ENCODE measurements at places on chromosomes 7 and 10.

DNA sequence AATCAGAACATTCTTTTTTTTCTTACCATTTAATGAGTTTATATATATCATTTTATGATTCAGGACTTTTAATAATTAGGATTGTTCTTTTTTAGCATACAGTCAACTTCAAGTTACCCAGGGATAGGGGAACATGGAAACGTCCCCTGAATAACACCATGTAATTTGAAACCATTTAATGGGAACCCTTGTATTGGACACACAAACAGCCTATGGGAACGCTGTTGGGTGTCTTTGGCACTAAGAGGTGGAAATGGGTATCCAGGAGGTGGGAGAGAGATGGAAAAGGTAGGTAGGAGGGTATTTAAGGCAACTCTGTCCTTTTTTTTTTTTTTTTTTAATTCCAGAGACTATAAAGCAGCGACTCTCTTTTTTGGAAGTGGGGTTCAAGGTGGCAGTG, 2.6 kb downstream of the LUC7L2 start:
- no peak for DNase-seq

DNA sequence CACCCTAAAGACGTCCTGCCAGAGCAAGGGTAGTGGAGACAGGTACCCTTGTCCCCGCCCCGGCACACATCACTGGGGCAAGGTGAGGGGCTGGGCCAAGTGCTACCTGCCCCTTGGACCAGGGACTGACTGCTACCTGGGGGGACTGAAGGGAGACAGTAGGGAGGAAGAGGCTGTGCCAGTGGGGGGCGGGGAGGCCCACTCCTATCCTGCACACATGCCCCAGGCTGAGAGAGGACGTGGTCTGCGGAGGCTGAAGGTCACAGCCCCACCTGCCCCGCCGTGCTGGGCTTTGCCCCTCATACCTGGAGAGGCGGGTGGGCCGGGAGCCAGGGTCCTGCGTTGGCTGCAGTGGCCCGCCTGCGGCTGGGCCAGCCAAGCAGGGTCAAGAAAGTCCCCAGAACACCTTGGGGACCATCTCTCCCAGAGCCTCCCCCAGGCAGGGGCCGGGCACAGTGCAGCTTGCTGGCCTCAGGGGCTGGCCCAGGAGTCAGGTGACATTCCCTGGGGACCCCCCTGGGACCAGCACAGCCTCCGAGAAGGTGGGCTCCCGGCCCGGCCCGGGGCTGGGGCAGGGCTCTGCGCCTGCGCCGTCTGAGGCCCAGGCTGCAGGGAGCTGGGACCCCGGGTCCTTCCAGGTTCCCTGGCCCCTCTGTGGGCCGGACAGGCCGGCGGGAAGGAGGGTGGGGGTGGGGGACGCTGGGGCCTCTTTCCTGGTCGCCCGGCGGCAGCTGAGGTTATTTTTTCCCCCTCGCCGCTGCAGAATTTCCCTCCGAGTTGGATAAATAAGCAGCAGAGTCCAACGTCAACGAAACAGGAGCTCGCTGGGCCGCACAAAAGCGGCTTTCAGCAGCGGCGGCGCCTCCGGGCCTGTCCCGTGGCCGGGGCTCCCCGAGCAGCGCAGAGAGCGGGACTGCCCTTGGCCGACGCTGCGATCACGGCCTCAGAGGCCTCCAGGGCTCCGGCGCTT, 9.8 kb upstream of the FZD9 start:
- no peak for DNase-seq

DNA sequence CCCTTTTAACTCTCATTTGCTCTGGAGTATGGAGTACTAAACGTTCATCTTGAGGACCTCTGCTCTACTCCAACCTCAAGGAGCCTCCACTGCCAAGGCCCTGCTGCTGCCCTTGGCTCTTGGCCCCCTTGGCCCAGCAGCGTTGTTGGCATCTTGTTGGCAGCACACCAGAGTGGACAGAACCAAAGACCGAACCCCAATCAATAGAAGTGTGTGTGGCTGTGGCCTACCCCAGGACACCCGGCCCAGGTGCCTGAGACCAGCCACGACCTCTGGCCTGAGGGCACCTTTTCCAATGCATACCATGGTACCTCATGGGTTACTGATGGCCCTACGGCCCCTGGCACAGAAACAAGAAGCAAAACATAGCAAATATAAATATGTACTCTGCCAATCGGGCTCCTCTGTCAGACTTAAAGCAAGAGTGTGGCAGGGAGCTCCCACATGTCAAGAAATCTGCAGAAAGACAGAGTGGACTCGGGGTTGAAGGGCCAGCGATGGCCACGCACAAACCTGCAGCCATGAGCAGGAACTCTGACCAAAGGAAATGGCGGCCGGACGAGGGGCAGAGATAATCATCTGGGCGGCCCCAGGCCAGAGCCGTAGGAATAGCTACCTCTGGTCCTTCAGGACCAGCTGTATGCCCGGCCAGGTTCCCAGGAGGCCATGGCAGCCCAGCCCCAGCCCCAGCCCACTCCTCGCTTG, 2.9 kb downstream of the NPC1L1 start:
- no peak for DNase-seq

DNA sequence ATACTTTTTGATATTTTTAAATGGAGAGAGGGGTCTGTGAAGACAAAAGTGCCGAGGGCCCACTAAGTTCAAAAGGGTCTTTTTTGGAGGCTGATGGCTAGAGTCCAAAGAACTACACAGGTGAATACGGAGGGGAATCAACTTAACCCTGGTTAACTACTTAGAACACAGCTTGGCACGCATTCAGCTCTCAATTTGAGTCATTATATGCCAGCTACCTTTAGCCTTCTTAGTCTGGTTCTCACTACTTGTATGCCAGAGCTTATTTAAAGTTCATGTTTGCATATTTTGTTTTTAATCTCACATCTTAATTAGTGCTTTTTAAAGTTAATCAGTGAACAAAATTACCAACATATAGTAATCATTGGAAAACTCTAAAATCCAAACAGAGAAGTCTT, 80.8 kb downstream of the VWDE start:
- no peak for DNase-seq

- DNase-seq = no peak
Observed at GRCh38 chr7:50834679-50835078, 52.0 kb upstream of the GRB10 start.

DNA sequence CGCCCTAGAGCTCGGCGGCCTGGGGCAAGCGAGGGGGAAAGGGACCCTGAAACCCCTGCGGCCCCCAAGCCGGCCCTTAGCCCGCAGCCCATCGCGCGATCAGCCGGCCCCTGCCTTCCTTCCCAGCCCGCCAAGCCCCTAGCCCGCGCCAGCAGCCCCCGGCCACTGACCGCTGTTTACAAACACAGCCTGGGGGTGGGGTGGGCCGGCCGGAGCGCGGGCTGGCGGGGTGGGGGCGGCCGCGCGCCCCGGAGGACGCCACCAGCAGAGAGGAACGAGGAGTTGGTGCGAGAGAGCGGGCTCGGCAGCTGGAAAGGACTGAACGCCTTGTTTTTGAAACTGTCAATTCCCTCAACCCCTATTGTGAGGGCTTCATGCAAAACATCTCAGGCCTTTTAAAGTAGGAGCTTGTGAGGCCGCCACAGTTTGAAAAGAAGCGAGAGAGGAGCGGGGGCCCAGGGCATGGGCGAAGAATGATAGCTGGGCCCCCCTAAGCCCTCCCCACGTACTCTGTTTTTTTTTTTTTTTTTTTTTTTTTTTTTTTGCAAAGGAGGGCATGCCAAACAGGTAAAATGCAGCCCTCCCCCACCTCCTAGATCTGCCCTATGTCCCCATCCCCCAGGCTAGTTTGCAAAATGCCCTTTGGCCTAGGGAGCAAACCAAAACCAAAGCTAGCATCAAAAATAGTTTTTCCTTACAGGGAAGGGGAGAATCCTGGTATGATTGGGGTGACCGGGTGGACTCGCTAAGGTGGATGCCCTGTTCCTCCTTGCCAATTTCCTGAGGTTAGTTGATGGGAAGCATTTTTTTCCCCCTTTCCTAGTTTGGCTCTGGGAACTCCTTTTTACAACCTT, 15.0 kb downstream of the SKIDA1 start:
- no peak for DNase-seq

DNA sequence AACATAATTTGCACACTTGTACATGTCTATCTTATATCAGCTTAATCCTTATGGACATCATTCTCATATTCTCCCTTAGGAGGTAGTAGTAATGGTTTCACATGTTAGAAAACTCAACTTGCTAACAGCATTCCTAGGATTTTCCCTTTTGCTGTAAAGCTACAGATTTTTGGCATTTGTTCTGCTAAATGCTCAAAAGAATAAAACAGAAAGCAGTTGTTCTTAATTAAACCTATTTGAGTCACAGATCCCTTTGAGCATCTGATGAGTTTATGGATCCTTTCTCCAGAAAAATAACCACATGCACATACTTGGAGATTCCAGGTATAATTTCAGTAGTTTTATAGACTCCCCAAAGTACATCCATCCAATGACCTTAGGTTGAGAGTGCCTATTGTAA, 122.9 kb upstream of the BET1 start:
- DNase-seq = no peak

- no peak for DNase-seq
Observed at GRCh38 chr10:96740579-96741281, 20.4 kb upstream of the PIK3AP1 start.

DNA sequence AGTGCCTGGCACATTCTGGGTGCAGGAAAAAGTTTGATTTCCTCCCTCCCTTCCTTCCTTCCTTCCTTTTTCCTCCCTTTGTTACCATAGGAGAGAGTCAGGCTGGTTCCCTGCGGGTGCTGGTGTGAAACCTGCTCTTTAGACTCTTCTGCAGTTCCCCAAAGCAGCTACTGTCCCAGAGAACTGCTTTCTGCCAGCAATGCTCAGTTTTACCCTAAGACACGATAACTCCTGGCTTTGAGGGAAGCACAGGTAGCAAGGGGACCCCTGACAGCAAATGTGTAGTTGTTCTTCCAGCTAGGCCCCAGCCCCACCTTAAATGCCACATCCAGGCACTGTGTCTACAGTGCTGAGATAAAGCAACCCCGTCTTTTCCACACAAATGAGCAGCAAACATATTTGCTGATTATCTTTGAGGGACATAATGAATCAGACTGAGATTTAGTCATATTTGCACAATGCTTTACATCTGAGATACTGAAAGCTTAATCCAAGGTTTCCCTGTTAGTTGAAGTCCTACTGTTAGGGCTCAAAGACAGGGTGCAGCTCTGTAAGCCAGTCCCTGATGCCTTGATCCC, 55.5 kb downstream of the MET start:
- DNase-seq = no peak

DNA sequence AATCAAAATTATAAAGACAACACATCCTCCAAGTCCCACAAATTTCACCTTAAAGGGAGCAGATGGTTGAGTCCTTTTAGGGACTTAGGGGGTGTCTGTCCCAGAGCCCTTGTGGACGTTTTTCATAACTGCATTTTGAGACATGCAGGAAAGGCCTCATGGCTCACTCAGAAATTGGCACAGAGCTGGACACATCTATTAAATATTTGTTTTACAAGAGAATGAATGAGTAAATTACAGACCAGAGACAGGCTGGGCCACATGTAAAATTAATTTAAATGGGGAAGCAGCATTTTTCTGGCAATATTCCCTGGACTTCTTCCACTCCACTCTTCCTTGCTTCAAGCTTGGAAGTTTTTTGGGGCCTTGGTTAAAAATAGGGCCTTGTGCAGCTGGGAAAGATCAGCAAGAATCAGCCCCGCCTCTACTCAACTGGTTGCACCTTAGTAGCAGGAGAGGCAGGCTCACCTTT, 20.0 kb downstream of the LAMB1 start:
- DNase-seq = no peak

- DNase-seq = no peak
Observed at GRCh38 chr7:81662531-81662930, 107.3 kb downstream of the HGF start.

GRCh38 chr10:15167411-15168290, 842 bp downstream of the NMT2 start:
- no peak for DNase-seq

GRCh38 chr10:124025660-124026588, 67.5 kb downstream of the CHST15 start:
- DNase-seq = no peak

- no peak for DNase-seq
Observed at GRCh38 chr10:72832701-72833100, 60.8 kb upstream of the OIT3 start.

DNA sequence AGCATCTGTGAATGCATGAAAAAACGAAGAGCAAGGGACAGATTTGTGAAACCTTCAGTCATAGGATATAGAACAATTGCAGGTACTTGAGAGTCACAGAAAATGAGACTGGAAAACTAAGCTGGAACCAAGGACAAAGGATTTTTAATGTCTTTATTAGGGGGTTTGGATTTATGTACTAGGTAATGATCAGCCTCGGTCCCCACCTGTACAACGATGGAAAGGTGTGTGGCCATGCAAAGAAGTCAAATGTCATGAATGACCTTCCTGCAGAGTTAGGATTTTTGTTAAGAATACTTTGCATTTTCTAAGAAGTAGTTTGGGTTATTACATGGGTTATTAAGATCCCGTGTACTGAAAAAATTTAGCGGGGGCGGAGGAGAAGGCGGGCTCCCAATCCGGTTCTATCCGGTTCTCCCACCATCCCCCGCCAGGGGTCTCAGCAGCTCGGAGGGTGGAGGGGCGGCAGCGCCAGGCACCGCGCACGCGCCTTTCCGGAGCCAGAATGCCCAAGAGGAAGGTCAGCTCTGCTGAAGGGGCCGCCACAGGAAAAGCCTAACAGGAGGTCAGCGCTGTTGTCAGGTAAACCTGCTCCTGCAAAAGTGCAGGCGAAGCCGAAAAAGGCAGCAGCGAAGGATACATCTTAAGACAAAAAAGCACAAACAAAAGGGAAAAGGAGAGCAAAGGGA, 327.5 kb upstream of the PLXDC2 start:
- DNase-seq = no peak

DNA sequence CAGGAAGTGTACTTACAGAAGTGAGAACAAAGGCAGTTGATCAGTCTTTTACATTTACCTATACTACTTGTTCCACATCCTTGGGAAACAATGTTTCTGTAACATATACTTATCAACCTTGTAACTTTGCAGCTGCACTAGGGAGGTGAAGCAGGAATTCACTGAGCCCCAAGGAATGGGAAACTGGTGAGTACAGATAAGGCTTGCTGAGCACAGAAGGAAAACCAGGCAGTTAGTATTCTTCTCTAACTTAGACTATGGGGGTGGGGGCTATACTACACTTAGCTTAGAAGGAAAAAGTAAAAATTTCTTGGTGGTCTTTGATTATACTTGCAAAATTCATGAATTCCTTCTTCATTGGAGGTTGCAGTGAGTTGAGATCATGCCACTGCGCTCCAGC, 6.9 kb upstream of the ZNF33A start:
- no peak for DNase-seq

GRCh38 chr10:107544706-107545520, 380.4 kb upstream of the SORCS1 start:
- DNase-seq = no peak

GRCh38 chr10:81866753-81867152, 8.2 kb upstream of the NRG3 start:
- DNase-seq = no peak

GRCh38 chr7:99224899-99225265, 17.0 kb upstream of the KPNA7 start:
- DNase-seq = no peak

Data from hematopoietic multipotent progenitor cell treated with erythropoietin and hydrocortisone succinate and interleukin-3 and kit ligand, for 17 days (in vitro differentiated cells).